ENCODE measurements at places on chromosomes 13 and 19. TPM values are rescaled to one million over a fixed set of nuclear protein-coding genes. Genes with fewer than 3 reads are reported as not detected.

DMKN gene
- 6.4 TPM for total RNA-seq

PEAK3 gene
- not detected for total RNA-seq

TMEM272 gene
- not detected for total RNA-seq

ZNF581 gene
- 5.3 TPM for total RNA-seq

SIAH3 gene
- total RNA-seq: not detected

ZNF296 gene
- 13.4 TPM for total RNA-seq

RAB8A gene
- 11.2 TPM for total RNA-seq

SERP2 gene
- 1.0 TPM for total RNA-seq

ZNF845 gene
- 4.9 TPM for total RNA-seq

KCNC3 gene
- total RNA-seq: 2.3 TPM

NLRP9 gene
- not detected for total RNA-seq

GPC5 gene
- total RNA-seq: 0.87 TPM

ZNF667 gene
- total RNA-seq: not detected

All from stomach (tissue), 19 donors.